ENCODE measurements at places on chromosomes 13 and 19. TPM values are rescaled to one million over a fixed set of nuclear protein-coding genes. Genes with fewer than 3 reads are reported as not detected.

SCGB2B2 gene
- total RNA-seq, result not detected

HDGFL2 gene
- 29.7 TPM for total RNA-seq

KCTD12 gene
- total RNA-seq, result 1.0 TPM

IFNL1 gene
- not detected for total RNA-seq

GNG8 gene
- total RNA-seq, result not detected

F10 gene
- total RNA-seq, result not detected

EPSTI1 gene
- 0.10 TPM for total RNA-seq

CGB3 gene
- total RNA-seq, result not detected

SPTBN4 gene
- total RNA-seq, result 0.90 TPM

SIAH3 gene
- not detected for total RNA-seq

TIMM13 gene
- 51.4 TPM for total RNA-seq

LILRB4 gene
- not detected for total RNA-seq

SYNGR4 gene
- total RNA-seq, result 1.9 TPM

ZNF266 gene
- 2.9 TPM for total RNA-seq

ZNF439 gene
- not detected for total RNA-seq

DOCK6 gene
- 6.0 TPM for total RNA-seq

URAD gene
- total RNA-seq, result not detected

GPR12 gene
- not detected for total RNA-seq

CEACAM6 gene
- 26.1 TPM for total RNA-seq

NTF4 gene
- total RNA-seq, result 0.34 TPM

CYP2S1 gene
- 26.6 TPM for total RNA-seq

LIM2 gene
- not detected for total RNA-seq

RFPL4AL1 gene
- total RNA-seq, result not detected

DHDH gene
- total RNA-seq, result 1.4 TPM

HCST gene
- total RNA-seq, result 0.18 TPM

ZNF235 gene
- total RNA-seq, result 3.0 TPM

ZNF256 gene
- 1.3 TPM for total RNA-seq

SIGLEC5 gene
- total RNA-seq, result not detected

ADGRE3 gene
- not detected for total RNA-seq

CAPN12 gene
- 6.5 TPM for total RNA-seq

PTH2 gene
- not detected for total RNA-seq

SSC5D gene
- 1.2 TPM for total RNA-seq

CNN1 gene
- 0.40 TPM for total RNA-seq

ZNF793 gene
- total RNA-seq, result 0.03 TPM

SLC46A3 gene
- 1.6 TPM for total RNA-seq

LGALS4 gene
- 0.30 TPM for total RNA-seq

GARIN5A gene
- 1.9 TPM for total RNA-seq

P2RY11 gene
- 7.6 TPM for total RNA-seq

DCT gene
- total RNA-seq, result not detected
